NCI-H2081 treated with DMSO at 0.1 percent for 48 hours (cell line): ENCODE measurements at places on chromosomes 1 and 21.
A peak's percentile ranks its signal among the peaks of the same experiment; 100 is the strongest.

- DNase-seq: no peak
Observed at GRCh38 chr1:61642475-61643232, 82.3 kb downstream of the TM2D1 start.

- no peak for DNase-seq
Observed at GRCh38 chr1:10773851-10774614, 22.4 kb downstream of the CASZ1 start.

- DNase-seq: no peak
Observed at GRCh38 chr1:26280333-26281042, 602 bp downstream of the SH3BGRL3 start.

DNA sequence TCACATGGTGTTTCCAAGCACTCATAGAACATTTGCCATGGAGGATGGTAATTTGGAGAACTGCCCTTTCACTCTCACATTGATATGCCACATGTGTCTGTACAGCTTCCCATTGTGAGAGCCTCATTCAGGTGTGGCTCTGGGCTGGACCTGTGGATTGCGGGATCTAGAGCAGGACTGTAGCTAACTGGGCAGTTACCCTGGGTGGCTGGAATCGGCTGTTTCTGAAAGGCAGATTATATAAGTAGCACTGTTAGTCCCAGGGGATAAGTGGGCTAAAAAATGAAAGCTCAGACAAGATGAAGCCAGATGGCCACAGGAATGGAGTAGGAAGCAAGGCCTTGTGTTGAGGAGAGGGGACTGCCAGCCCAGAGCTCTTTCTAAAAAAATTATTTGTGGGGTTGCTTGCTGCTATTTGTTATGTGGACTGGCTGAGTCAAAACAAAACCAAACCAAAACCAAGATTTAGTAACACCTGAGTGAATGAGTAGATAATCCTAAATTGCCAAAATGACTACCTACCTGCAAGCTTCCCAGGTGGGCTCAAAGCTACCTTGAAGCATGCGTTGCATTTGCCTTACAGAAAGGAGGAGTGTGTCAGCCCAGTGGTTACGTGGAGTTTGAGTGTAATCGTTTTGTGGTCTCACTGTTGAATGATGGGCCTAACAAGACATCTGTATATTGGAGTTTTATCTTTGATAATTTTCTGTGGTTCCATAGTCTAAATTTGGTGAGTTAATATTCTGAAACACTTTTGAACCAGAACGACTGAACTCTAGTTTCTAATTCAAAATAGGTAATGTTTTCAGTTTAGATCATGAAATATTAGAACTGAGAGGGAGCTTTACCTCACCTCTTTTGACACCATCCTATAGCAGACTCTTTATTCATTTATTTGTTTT is 58.0 kb downstream of the SDCCAG8 start:
- no peak for DNase-seq

DNA sequence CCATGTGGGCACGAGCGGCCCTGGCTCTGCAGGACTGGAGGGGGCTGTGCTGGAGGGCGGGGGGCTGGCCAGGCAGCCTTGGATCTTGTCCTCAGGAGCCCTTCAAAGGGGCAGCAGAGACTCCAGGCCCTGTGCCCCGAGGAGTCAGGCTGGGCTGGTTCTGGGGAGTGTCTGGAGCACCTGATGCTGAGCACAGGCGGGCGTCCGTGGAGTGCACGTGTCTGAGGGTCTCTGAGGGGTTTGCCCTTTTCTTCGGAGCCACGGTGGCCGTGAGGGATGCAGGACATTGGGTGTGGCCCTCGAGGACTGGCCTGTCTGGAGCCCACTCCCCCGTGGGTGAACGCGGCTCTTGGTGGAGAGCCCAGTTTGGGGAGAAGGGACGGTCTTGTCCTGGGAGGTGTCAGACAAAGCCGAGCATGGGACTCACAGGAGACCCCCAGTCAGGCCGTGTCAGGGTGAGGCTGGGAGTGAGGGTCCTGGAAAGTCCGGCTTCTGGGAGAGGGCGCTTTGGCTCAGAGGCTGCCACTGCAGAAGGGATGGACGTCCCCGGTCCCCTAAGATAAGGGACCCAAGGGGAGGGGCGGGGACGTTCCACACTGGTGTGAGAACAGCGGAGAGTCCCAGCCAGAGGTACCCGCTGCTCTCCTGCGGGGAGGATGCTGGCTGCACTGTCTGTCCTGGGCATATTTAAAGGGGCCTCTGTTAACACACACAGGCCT is 60.8 kb downstream of the COL18A1 start:
- no peak for DNase-seq

GRCh38 chr21:31098576-31099005 is 60.3 kb upstream of the KRTAP19-8 start:
- peak; percentile 5 for DNase-seq
